ENCODE measurements at places on chromosomes 1 and 21.

- no peak for DNase-seq
Measured at GRCh38 chr21:38494703-38495102, 3.6 kb downstream of the ERG start.

DNA sequence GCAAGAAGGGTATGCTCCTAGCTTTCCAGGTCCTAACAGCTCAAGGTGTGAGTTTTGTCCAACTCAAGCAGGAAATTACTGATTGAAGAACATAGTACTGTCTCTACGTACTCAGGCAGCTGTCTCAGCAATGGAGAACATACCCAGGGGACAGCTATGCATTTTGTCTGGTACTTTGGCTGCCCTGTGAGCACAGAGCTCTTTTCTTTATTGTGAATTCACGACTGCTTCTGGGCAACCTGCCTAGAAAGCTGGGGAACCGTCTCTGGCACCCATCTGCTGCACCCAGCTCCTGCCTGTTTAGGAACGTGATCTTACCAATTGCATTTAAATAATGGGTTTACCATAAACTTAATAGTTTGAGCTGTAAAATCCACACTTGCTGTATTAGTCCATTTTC, 258.1 kb downstream of the HHAT start:
- peak; percentile 52 for DNase-seq

- DNase-seq: peak; percentile 29
Measured at GRCh38 chr1:204370176-204370575, 10.4 kb upstream of the PLEKHA6 start.

- no peak for DNase-seq
Measured at GRCh38 chr1:200903793-200904192, 9.1 kb downstream of the INAVA start.

- no peak for DNase-seq
Measured at GRCh38 chr1:84960371-84960770, 36.5 kb downstream of the MCOLN2 start.

- peak; percentile 80 for DNase-seq
Measured at GRCh38 chr21:32257962-32258785, 20.7 kb downstream of the MIS18A start.

DNA sequence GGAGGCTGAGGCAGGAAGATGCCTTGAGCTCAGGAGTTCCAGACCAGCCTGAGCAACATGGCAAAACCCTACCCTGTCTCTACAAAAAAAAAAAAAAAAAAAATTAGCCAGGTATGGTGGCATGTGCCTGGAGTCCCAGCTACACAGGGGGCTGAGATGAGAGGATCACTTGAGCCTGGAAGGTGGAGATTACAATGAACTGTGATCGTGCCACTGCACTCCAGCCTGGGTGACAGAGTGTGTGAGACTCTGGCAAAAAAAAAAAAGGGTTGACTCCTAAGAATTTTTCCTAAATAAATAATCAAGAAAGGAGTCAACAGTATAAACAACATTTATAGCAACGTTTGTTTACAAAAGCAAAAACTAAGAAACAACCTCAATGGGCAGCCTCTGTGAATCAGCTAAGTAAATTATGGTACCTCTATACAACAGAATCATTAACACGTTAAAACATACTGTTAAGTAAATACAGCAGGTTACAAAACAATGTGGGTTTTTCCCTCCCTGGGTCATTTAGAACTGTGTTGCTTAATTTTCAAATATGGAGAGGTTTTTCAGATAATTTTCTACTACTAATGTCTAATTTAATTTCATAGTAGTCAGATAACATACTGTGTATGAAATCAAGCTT, 56.8 kb downstream of the SLC30A10 start:
- no peak for DNase-seq

GRCh38 chr1:36769886-36770830, 264.2 kb downstream of the GRIK3 start:
- no peak for DNase-seq
